DND-41 (cell line): ENCODE measurements at places on chromosomes 3 and 15.

- no peak for DNase-seq
- H3K4me3 ChIP-seq: no peak overlapping the region
- no peaks in the 10 kb centered on the region for H3K27me3 ChIP-seq
- H3K36me3 ChIP-seq: peaks cover 57% of the 10 kb centered on the region
Observed at GRCh38 chr15:57256939-57257338, 119.4 kb upstream of the CGNL1 start.

GRCh38 chr15:59018833-59019232 lies 31.4 kb downstream of the RNF111 start:
- peaks cover 14% of the 10 kb centered on the region; the same call in 1 of the 2 replicates for H3K36me3 ChIP-seq
- H3K4me3 ChIP-seq: no peak overlapping the region
- H3K4me1 ChIP-seq: no peaks in the 10 kb centered on the region
- no peak overlapping the region for H3K27ac ChIP-seq
- H3K27me3 ChIP-seq: no peaks in the 10 kb centered on the region
- DNase-seq: no peak

GRCh38 chr3:144259267-144259666 lies 287.6 kb downstream of the DIPK2A start:
- no peaks in the 10 kb centered on the region for H3K36me3 ChIP-seq
- H3K27me3 ChIP-seq: no peaks in the 10 kb centered on the region
- no peak for DNase-seq
- H3K4me3 ChIP-seq: no peak overlapping the region

- DNase-seq: no peak
- peaks cover 20% of the 10 kb centered on the region for H3K4me1 ChIP-seq
- 0 out of 2 replicates have a peak, but pooled peaks cover 2% of the 10 kb centered on the region for H3K36me3 ChIP-seq
- no peak overlapping the region for H3K27ac ChIP-seq
- H3K27me3 ChIP-seq: no peaks in the 10 kb centered on the region
Observed at GRCh38 chr3:153169793-153170383, 7.9 kb downstream of the RAP2B start.

GRCh38 chr15:39582286-39582976 lies 1.6 kb downstream of the THBS1 start:
- H3K36me3 ChIP-seq: no peaks in the 10 kb centered on the region
- H3K27ac ChIP-seq: no peak overlapping the region
- no peaks in the 10 kb centered on the region for H3K4me1 ChIP-seq
- H3K4me3 ChIP-seq: no peak overlapping the region

DNA sequence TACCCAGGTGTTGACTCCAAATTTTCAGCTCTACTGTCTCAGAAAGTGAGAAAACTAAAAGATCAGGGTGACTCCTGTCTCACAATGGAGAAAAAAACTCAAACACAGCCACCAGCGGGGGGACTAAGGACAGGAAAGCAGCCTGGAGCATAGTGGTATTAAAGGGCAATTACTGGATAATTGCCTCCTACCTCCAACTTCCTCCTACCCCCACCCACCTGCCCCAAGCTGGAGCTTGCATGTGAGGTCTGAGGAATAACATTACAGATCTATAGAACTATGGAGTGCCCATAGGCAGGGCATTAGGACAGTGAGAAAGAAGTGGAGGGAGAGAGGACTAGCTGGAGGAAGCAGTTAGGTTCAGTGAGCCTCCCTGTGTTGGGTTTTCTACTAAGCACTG lies 2.7 kb upstream of the PCCB start:
- H3K4me1 ChIP-seq: peaks cover 25% of the 10 kb centered on the region
- no peaks in the 10 kb centered on the region for H3K36me3 ChIP-seq

DNA sequence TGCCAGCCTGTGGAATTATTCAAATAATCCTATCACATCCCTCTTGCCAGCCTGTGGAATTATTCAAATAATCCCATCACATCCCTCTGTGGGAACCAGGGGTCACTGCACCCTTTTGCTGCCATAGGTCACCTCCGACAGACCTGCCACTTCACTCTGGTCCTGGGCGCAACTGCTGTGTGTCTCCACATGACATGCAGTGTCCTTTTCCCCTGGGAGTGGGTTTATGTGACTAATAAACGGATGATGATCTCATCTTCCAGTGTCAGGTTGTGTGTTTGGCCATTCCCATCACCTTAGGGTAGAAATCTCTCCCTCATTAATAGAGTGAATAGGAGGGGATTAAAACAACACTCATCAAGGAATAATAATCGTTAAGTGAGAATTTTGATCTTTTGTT lies 603.6 kb upstream of the NR2F2 start:
- no peak for DNase-seq
- H3K27me3 ChIP-seq: no peaks in the 10 kb centered on the region
- H3K27ac ChIP-seq: no peak overlapping the region
- H3K4me3 ChIP-seq: no peak overlapping the region
- H3K4me1 ChIP-seq: no peaks in the 10 kb centered on the region

DNA sequence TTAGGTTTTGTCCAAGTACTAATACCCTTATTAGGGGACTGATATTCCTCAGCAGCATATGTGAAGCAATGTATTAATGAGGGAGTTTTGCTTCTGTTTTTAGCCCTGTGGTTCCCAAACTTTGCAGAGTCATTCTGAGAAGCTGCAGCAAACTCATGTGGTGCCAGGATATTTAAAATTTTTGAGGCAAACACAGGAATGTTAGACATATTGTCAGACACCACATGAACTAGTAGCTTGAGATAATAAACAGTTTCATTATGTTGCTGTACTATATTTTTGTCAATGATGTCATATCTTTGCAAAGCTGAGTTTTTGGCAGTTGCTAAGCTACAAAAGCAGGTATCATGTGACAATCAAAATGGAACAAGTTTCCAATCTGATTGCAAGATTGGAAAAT lies 36.6 kb downstream of the ATP6V1A start:
- peaks cover 14% of the 10 kb centered on the region; the same call in 1 of the 2 replicates for H3K36me3 ChIP-seq
- peaks cover 10% of the 10 kb centered on the region; the same call in 1 of the 2 replicates for H3K4me1 ChIP-seq
- H3K27me3 ChIP-seq: no peaks in the 10 kb centered on the region
- no peak for DNase-seq
- H3K27ac ChIP-seq: no peak overlapping the region
- H3K4me3 ChIP-seq: no peak overlapping the region

- peak overlapping the region; percentile 82 for H3K4me3 ChIP-seq
- H3K36me3 ChIP-seq: no peaks in the 10 kb centered on the region
- H3K4me1 ChIP-seq: peaks cover 37% of the 10 kb centered on the region
Observed at GRCh38 chr3:143970773-143971358, 757 bp upstream of the DIPK2A start.

- no peak overlapping the region for H3K27ac ChIP-seq
- no peak overlapping the region for H3K4me3 ChIP-seq
- no peak for DNase-seq
Observed at GRCh38 chr3:156818890-156819289, 7.3 kb upstream of the LEKR1 start.

DNA sequence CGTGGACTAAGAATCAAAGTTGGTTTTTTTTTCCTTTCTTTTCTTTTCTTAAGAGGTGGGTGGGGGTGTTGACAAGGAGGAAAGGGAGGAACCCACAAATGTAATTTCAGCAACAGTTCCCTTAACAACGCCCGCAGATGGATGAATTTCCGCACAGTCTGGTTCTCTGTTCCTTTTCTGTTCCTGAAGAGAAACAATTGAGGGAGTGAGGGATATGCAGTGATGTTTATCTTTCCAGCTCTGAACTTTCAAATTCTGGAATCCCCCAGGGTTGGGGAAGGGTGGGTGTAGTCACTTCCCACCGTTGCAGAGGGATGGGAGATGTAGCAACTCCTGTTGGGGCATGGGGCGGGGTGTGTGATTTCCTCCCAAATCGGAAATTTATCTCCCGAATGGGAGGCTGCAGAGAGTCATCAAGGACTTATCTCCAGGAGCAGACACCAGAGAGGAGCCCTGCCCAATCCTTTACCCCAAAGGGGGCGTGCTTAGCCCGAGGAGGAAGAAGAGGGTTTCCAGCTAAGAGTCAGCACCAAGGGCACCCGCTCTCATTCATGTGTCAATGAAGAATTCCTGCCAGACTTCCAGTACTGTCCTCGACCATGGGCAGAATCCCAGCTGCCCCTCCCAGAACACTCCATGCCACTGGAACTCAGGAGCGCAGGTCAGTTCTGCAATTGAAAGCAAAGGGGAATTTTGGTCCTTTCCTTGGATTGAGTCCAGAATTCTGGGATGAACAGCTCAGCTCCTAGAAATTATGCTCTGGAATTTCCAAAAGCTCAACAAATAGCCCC lies 35.0 kb upstream of the CFAP161 start:
- no peaks in the 10 kb centered on the region for H3K4me1 ChIP-seq
- H3K27ac ChIP-seq: no peak overlapping the region
- H3K36me3 ChIP-seq: no peaks in the 10 kb centered on the region
- no peak for DNase-seq
- H3K27me3 ChIP-seq: peaks cover 2% of the 10 kb centered on the region

DNA sequence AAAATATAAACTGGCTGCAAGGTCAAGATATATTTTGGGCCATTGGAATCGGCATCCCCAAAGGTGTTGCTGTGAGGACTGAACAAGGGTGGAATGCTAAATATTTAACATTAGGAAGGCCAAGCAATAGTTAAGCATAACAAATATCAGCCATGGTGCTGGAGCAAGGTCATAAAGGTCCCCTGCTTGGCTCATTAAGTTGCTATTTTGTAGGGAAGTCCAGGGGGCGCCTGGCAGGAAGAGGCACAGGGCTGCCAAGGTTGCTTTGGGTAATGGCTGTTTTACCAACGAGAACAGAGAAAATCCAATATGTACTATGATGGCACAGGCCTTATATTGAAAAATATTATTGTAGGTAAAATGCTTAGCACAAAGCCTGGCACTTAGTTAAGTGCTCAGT lies 62.2 kb downstream of the SLC15A2 start:
- H3K36me3 ChIP-seq: no peaks in the 10 kb centered on the region
- DNase-seq: no peak
- H3K27ac ChIP-seq: no peak overlapping the region
- H3K4me3 ChIP-seq: no peak overlapping the region
- no peaks in the 10 kb centered on the region for H3K4me1 ChIP-seq

GRCh38 chr3:192013110-192013509 lies 552.1 kb downstream of the PYDC2 start:
- no peaks in the 10 kb centered on the region for H3K27me3 ChIP-seq
- H3K4me1 ChIP-seq: no peaks in the 10 kb centered on the region
- H3K27ac ChIP-seq: no peak overlapping the region
- no peak overlapping the region for H3K4me3 ChIP-seq
- DNase-seq: no peak
- no peaks in the 10 kb centered on the region for H3K36me3 ChIP-seq

DNA sequence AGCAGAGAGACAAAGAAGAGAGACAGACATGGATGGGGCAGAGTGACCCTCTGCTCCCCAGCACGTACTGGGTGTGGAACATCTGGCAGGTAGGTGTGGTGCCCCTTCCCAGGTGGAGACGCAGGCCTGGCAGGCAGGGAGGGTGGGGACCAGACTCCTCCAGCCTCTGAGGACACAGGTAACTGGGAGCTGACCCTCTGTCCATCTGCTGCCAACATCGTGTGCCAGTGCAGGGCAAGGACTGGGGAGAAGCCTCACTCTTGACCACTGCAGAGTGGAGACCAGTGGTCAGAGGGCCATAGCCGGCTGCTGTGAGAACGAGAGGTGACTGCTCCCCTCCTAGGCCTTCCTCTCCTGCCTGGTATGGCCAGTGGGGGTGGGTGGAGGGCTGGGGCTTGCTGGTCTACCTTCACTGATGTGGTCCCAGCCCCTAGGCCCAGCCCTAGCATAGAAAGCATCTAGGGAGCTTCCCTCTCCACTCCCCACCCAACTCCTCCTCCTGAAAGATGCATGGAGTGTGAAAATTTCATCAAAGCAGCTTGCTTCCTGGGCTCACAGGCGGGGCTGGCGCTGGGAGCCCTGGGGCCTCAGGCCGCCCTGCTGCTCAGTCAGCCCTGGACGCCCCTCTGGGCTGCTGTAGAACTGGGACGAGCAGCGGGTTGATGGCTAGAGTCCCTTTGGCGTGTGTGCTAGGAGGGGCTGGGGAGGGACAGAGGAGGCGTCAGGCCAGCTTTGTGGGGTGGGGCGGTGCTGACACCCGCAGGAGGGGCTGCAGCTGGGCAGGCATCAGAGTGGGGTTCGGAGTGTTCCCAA lies 90.3 kb downstream of the PLXNA1 start:
- H3K4me3 ChIP-seq: no peak overlapping the region
- no peaks in the 10 kb centered on the region for H3K27me3 ChIP-seq
- H3K4me1 ChIP-seq: peaks cover 11% of the 10 kb centered on the region; the same call in 1 of the 2 replicates
- no peaks in the 10 kb centered on the region for H3K36me3 ChIP-seq
- H3K27ac ChIP-seq: no peak overlapping the region

DNA sequence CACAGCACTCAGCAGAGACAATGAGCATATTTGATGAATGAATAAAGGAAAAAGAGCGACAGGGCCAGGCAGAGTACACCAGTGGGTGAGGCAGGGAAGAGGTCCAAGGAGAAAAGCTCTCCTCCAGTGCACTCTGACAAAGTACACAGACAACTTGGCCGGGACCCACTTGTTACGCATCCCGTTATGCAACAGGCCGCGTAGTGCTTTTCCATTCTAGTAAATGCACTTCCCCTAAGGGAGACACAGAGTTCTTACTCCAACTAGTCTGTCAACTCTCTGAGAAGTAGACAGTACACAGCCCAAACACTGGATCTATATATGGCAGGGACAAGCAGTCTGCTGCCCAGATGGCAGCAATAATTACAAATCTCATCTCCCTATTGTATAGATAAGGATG lies 18.5 kb downstream of the LARP6 start:
- H3K27me3 ChIP-seq: no peaks in the 10 kb centered on the region
- no peaks in the 10 kb centered on the region for H3K36me3 ChIP-seq
- no peak overlapping the region for H3K4me3 ChIP-seq
- no peak overlapping the region for H3K27ac ChIP-seq

DNA sequence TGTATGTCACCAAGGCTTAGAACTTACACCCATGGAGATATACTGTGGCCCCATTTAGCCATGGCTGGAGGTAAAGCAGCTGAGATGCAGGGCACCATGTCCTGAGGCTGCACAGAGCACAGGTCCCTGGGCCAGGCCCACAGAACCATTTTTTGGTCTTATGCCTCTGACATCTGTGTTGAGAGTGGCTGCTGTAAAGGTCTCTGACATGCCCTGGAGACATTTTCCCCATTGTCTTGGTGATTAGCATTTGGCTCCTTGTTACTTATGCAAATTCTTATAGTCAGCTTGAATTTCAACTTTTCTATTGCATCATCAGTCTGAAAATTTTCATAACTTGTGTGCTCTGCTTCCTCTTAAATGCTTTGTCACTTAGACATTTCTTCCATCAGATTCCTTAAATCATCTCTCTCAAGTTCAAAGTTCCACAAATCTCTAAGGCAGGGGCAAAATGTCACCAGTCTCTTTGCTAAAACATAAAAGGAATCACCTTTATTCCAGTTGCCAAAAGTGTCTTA lies 701.3 kb downstream of the EPHA3 start:
- no peaks in the 10 kb centered on the region for H3K4me1 ChIP-seq
- no peak overlapping the region for H3K4me3 ChIP-seq
- H3K27ac ChIP-seq: no peak overlapping the region
- H3K27me3 ChIP-seq: no peaks in the 10 kb centered on the region
- no peak for DNase-seq
- H3K36me3 ChIP-seq: no peaks in the 10 kb centered on the region
